ENCODE measurements at places on chromosomes 12 and 14.

DNA sequence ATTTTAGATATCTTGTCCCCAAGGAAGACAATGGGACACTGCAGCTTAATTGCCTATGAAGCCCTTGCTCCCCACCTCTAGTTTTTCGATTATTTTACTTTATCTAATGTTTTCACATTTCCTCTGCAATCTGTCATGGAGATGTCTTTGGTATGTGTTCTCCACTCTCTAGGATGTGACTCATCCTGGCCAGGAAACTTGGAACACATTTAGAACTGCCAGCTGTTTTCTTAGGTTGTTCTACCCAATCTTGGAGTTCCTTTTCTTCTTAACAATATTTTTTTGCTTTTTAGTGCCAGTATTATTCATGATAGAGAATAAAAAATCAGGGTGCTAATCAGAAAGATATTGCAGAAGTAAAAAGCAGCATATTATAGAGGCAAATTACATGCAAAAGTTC is 101.7 kb upstream of the CLEC14A start:
- no peak for DNase-seq

GRCh38 chr14:39694341-39694740 is 262.1 kb upstream of the FBXO33 start:
- DNase-seq, result no peak

- DNase-seq, result peak; percentile 20
Observed at GRCh38 chr14:104143521-104144452, 5.4 kb downstream of the KIF26A start.

- no peak for DNase-seq
Observed at GRCh38 chr12:19894803-19895202, 455.5 kb downstream of the AEBP2 start.

- DNase-seq, result no peak
Observed at GRCh38 chr12:91422811-91423692, 240.4 kb upstream of the DCN start.

DNA sequence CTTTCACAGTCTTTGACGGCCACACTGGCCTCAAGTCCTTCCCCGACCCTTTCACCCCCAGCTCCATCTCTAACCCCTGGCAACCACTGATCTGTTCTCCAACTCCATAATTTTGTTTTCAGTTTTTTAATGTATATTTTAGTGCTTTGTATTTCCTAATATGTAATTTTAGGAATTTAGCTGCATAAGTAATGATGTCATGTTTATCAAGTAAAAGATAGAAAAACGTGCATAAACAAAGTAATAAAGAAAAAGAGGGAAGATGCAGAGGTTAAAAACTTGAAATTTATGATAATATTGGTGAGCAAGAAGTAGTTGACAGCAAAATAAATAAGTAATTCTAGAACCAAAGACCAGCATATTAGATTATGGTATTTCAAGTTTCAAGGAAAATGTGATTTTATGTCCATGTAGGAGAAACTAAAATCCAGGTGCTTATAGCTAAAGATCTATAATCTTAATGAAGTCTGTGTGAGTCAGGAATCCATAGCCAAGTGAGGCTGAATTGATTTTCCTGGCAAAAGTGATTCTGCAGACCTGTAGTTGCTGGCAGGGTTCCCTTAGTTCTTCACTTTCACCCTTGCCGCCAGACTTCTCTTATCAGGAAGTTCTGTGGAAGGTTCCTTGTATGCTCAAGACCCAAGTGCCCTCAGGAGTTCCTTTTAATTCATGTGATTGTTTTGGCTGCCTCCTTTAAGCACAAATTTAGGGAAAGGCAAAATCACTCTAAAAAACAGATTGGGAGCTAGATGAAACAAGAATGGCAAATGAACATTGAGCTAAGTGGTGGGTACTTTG is 24.4 kb downstream of the FBXW8 start:
- DNase-seq, result no peak

DNA sequence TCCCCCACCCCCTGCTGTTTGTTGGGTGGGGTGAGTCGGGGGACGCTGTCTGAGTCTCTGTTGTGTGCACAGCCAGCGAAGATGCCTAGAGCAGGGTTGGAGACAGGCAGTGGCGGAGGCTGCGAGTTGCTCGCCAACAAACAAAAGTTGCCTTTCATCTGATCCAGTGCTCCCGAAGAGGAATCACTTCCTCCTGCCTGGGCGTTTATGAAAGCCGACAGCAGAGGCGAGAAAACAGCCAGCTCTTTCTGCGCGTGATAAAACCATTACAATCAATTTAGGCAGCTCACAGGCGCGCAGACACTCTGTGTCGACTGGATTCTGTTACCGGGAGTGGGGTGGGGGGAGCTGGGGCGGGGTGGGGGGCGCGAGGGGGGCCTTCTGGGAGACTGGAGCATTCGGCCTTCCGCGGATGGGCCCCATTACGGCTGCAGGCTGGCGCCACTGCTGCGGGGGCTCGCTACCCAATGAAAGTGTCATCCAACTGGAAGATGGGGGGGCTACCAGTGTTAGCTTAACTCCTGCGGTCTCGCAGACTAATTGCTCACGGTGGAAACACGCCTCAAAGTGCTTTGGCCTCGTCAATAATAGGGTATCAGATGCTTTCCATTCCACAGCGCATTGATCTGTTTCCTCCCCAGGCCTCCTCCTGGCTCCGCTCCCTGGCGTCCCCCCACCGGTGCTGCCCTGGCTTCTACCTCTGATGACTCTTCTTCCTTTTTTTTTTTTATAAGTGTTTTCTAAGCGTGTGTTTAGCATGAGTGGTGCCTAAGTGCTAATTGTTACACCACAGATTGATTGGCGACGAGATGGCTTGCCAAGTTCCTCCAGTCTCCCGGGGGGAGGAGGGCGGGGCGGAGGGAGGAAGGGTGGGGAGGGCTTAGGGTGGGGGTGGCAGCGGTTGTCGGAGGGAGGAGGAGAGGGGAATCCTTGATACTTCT is 678.4 kb downstream of the MED13L start:
- DNase-seq, result no peak

DNA sequence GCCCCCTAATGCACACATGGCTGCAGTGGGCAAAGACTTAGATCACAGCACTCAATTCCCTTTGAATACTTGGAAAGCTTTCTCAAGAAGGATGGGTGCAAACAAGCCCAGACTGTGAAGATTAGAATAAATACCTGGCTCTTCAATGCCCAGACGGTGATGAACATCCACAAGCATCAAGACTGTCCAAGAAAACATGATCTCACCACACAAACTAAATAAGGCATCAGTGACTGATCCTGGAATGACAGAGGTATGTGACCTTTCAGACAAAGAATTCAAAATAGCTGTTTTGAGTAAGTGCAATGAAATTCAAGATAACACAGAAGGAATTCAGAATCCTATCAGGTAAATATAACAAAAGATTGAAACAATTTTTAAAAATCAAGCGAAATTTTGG is 43.8 kb upstream of the ZDHHC17 start:
- DNase-seq, result no peak

- no peak for DNase-seq
Observed at GRCh38 chr12:110860833-110861296, 14.1 kb downstream of the CCDC63 start.

DNA sequence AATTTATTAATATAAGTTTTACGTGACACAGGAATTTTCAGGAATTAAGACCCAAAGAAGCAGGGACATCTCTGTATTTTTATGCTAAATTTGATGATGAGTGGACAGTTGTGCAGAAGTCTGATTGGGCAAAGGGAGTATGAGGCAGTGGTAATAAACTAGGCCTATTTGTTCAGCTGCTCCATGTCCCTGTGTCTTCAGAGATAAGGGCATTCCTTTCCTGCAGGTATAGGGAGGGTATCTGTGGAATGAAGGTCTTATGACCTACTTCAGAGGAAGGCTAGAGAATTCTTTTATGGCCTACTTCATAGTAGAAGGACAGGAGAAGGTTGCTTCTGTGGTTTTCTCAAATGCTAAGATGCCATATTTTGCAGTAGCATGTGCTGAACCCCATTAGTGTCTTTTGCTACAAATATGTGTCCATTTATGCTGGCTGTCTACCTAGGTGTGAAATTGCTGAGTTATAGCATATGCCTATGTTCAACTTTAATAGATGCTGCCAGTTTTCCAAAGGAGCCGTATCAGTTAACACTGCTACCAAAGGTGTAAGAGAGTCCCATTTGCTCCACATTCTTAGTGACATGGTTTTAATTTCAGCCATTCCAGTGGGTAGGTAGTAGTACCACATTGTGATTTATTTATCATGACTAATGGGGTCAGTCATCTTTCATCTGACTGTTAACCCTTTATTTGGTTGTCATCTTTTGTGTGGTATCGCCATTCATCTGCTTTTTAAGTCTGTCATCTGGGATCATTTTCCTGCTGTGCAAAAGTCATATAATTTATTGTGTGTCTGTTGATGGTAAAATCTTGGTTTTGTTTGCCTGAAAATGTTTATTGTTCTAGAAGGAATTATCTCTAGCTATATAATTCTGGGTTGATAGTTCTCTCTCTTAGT is 410.7 kb upstream of the RGS6 start:
- no peak for DNase-seq

GRCh38 chr14:34678306-34678705 is 36.1 kb downstream of the CFL2 start:
- DNase-seq, result no peak

GRCh38 chr12:52148464-52149181 is 43.2 kb downstream of the KRT80 start:
- DNase-seq, result no peak

GRCh38 chr14:76081642-76082041 is 70.1 kb upstream of the GPATCH2L start:
- no peak for DNase-seq

- no peak for DNase-seq
Observed at GRCh38 chr12:54355104-54355815, 9.0 kb downstream of the GPR84 start.

GRCh38 chr14:61559641-61560201 is 135.6 kb upstream of the HIF1A start:
- DNase-seq, result no peak

DNA sequence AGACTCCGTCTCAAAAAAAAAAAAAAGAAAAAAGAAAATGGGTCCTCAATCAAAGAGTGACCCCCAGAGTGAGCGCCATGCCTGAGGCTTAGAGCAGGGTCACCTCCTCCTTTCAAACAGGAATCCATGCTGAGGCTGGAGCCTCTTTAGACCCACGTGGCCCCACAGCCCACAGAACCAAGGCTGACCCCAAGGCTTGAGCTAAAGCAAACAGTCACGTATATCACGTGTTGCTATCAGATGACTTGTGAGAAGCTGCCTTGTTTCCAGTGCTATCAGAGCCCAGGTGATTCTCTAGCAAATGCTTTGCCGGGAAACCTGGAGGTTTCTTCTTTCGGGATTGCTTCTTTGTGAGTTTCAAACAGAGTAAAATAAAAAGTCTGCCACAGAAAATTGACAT is 31.7 kb upstream of the DYNC1H1 start:
- DNase-seq, result no peak

- peak; percentile 78 for DNase-seq
Observed at GRCh38 chr12:47767216-47767724, 5.8 kb upstream of the SLC48A1 start.

- no peak for DNase-seq
Observed at GRCh38 chr12:22792138-22792537, 167.2 kb downstream of the ETNK1 start.

GRCh38 chr12:73902260-73902659 is 635.4 kb upstream of the ATXN7L3B start:
- no peak for DNase-seq

GRCh38 chr14:27929797-27930347 is 836.7 kb upstream of the FOXG1 start:
- no peak for DNase-seq

- DNase-seq, result no peak
Observed at GRCh38 chr12:102514696-102515095, 34.3 kb upstream of the IGF1 start.

GRCh38 chr14:104771918-104772706 is 19.2 kb downstream of the SIVA1 start:
- DNase-seq, result no peak

- DNase-seq, result no peak
Observed at GRCh38 chr14:93736378-93737014, 51.8 kb downstream of the PRIMA1 start.

- no peak for DNase-seq
Observed at GRCh38 chr12:99093166-99093565, 448.1 kb downstream of the APAF1 start.

DNA sequence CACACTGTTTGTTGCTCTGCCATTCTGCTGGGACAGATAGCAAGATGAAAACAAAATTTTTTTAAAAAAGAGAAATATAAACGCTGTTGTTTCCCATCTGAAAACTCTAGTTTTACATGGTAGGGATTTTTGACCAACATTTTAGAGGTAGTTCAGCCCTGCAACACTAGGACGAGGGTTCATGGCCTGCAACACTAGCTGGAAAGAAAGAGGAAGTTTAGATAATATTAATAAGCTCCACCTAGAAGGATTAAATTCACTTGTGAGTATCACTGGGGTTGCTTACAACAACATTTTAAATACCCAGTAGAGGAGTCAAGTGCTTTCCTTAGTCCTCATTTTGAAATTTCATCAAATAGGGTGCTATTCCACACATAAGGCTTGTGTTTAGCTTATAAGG is 68.2 kb downstream of the SRGAP1 start:
- no peak for DNase-seq

DNA sequence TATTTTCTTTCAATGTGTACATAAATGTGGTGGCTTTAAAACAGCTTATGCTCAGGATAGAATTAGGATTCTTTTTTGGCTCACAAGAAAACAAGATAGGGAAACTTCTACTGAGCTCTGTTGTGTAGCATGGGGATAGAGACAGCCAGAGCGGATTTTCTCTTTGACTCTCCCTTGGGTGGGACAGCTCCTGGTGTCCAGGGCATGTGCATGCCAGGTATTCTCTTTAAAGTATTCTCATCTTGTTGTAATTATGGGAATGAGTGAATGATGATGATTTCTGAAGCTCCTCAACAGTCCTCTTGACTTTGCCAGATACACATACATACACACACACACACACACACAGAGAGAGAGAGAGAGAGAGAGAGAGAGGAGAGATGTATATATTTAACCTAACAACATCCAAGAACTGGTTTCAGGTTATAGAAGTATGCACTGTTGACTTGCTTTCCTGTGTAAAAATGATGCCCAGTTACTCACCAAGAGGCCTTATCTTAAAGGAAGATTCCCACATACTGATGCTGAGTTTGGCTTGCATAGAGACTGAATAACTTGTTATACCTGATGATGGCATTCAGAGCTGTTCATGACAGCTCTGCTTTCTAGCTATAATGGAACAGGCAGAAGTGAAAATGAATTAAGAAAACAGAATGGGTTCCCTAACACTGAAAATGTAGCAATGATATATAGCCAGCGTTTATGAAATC is 387.5 kb downstream of the EGLN3 start:
- DNase-seq, result no peak

- no peak for DNase-seq
Observed at GRCh38 chr12:114447274-114447716, 41.4 kb upstream of the TBX5 start.

All from activated naive CD8-positive, alpha-beta T cell treated with anti-CD3 and anti-CD28 coated beads, Interleukin-2, amount 10 ng/mL, durations not matched to agents 7 days and 5 days (primary cell).